ENCODE measurements at places on chromosomes 7 and 10. TPM values are rescaled to one million over a fixed set of nuclear protein-coding genes. Genes with fewer than 3 reads are reported as not detected.

GRCh38 chr10:24984906-24985305 lies 31.1 kb downstream of the ENKUR start:
- no peak for DNase-seq

DNA sequence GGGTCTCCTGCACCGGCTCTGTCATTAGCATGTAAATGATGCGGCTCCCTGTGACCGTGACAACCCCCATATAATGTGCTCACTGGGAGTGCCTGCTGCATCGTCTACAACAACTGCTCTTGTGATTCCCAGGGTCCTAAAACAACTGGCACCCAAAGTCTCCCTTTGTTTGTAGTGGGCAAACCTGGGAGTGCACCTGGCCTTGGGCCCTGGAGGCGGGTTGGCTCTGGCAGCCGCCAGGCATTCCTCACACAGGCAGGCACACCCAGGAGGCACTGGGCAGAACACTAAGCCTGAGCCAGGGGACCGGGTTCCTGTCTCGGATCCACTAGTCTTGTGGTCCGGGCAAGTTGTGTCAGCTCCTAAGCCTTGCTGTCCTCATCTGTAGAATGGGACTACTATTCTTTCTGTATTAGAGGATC lies 115.5 kb upstream of the GPR26 start:
- DNase-seq = no peak

GRCh38 chr7:67484244-67484751 lies 487.7 kb downstream of the TYW1 start:
- DNase-seq = peak; percentile 38

DNA sequence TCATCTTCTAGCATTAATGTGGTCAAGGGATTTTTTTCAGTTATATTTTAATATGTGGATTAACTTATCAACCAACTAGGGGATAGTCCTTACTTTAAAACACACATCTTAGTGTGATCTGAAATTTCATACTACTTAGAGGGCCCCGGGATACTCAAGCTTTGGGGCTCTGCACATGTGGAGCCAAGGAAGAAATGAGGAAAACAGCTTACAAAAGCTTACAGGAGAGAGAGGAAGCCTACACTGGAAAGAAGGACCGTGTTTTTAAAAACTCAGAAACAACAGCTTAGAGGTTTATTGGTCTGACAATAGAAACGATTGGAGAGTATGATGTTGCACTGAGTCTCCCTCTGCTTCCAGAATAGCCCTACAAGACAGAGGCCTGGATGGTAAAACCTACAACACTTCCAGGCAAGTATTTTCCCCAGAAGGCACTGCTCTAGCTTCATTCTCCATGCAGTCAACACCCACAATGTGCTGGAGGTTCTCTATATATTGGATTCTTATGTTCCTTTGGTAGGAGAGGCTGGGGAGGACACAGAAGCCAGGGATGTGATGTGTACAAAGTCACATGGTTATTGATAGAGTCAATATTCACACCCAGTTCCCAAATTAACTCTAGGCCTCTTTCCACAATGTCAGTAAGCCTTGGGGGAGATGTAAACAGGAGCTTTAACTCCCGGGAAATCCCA lies 47.3 kb downstream of the JCAD start:
- DNase-seq = no peak

DNA sequence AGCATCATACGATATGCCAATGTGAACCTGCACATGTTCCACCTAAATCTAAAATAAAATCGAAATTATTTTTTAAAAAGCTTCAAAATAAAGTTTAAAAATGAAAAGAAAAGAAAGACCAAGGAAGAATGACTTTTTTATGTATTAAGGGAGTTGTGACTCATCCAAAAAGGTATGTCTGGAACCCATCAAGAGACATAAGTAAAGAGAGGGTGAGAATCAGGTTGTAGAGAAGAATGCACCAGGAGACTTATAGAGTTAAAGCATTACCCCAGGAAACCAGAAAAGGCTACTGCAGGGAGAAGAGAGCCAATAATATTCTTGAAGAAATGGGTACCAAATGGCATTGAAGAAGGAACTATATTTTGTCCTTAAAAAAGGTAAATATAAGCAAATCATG lies 69.8 kb downstream of the CTTNBP2 start:
- no peak for DNase-seq

DNA sequence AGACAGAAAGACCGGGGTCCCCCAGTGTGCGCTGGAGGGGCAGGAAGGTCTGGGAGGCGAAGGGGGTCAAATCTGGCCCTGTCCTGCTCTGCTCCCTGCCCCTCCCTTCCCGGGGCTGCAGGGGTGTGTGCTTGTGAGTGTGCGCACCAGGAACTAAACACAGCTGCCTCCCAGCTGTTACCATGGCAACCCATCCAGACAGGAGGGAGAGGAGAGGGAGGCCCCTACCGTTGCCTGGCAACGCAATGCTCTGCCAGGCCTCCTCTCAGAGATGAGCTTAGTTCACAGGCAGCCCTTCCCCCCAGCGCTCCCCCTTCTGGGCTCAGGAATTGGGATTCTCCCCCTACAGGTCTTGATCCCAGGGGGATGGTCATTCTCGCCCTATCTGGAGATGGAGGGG lies 6.1 kb downstream of the NYAP1 start:
- no peak for DNase-seq

- DNase-seq = no peak
Measured at GRCh38 chr7:51126813-51127617, 189.6 kb downstream of the COBL start.

- no peak for DNase-seq
Measured at GRCh38 chr7:141674171-141674671, 27.7 kb downstream of the DENND11 start.

GRCh38 chr7:154695836-154696235 lies 307.1 kb downstream of the PAXIP1 start:
- DNase-seq = no peak

Gene GSTO2
- polyA plus RNA-seq = 30.5 TPM
